ENCODE measurements at places on chromosomes 1 and 21.

- DNase-seq, result no peak
Measured at GRCh38 chr1:1554550-1554925, 14.1 kb upstream of the TMEM240 start.

- no peak for DNase-seq
Measured at GRCh38 chr1:21636029-21636428, 33.1 kb downstream of the RAP1GAP start.

DNA sequence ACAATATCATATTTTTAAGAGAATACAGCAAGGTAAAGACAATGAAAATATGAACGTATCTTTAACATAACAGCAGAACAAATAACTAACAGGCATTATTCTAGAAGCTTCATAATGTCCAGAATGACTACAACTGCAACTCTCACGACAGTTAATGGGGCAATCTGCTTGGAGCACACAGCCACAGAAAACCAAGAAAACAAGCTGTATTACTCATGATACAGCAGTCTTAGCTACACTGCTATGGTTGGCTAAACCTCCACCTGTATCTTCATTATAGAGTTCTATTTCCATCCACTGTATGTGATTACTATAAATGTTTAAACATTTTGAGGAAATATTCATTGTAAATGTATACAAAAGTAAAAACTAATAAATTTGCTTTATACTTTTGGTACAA is 139.9 kb downstream of the DPYD start:
- no peak for DNase-seq

DNA sequence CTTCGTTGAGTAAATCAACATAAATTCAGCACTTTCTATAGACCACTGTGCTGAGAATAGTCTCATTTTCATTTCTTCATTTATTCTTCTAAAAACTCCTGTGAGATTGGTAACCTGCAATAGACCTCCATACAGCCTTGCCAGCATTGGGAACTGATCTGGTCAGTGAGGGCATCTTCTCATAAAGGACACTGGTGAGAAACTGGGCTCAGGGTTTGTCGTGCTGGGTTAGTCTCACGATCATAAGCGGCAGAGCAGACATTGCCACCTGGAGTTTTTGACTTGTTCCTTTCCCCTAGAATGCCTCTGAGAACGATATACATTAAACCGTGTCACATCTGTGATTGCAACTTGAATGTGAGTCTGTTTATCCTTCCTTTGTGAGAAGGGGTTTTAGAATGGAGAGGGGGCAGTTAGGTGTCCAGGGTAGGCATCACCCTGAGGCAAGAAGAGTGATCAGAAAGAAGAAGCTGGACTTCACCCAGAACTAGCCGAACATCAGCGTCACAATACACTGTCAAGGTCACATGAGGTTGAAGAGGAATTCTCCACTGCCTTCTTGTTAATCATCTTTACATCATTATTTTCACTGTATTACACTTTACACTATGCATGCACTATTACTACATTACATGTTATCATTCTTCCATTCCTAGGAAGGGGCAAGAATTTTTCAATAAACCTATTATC is 1.4 kb upstream of the TTLL7 start:
- DNase-seq, result no peak

GRCh38 chr1:90671251-90671650 is 45.9 kb downstream of the BARHL2 start:
- DNase-seq, result no peak

DNA sequence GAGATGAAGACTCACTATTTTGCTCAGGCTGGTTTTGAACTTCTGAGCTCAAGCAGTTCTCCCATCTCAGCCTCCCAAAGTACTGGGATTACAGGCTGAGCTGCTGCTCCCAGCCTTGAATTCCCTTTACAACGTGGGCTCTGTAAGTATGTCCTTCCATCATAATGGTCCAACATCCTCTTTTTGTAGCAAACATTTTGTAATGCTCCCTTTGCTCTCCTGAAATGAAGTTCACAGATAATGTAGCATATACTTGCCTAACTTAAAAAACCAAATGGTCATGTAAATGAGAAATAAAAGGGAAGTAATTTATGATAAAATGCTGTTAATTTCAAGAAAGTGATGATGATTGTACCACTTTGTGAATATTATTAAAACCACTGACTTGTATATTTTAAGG is 30.5 kb upstream of the THEM4 start:
- no peak for DNase-seq

DNA sequence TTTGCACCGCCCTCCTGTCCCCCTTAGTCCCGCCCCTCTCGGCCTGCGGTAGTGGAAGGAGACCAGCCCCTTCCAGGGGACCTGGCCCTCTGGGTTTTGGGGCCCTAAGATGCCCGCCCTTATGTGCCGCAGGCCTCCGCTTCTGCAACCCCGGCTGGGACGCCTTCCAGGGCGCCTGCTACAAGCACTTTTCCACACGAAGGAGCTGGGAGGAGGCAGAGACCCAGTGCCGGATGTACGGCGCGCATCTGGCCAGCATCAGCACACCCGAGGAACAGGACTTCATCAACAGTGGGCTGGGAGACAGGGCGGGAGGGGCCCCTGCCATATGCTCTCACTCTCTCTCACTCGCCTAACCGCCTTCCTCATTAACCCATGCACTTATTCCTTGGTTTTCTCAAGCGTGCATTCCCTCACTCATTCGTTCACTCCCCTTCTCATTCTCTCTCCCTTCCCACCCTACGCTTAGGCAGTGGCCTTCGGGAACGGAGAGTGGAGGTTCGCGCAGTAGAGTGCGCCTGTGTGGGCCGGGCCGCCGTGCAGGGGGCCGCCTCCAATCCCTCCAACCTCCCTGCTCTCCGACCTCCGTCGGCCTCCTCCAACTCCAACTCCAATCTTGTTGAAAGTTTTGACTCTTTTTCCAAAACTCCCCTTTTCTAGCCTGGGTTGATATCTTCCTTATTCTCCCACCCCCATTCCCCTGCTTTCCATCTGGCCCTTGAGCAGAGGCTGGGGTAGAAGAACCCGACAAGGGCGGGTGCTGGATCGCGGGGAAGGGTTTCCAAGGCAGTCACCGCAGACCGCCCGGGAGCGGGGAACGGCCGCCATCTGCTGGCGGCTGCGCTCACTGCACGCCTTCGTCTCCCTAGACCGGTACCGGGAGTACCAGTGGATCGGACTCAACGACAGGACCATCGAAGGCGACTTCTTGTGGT is 15.2 kb downstream of the BCAN start:
- peak; percentile 79 for DNase-seq

DNA sequence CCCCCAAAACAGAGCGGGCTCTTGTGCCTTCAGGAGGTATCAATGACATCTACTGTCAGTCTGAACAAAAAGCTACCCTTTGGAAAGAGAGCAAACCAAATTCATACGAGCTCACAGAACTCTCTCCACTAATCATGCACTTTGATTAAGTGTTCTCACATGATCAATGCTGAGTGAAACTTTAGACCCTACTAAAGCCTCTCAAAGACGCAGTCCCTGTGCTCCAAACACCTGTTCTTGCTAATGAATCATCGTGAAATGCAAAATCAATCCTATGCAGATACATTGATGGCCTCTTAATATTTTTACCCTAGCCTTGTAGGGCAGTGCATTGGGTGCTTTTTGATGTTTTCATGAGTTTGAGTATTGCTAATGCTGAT is 113.4 kb downstream of the ZBTB18 start:
- no peak for DNase-seq

- no peak for DNase-seq
Measured at GRCh38 chr1:1756661-1757421, 21.4 kb downstream of the NADK start.

GRCh38 chr1:31957701-31958674 is 19.8 kb upstream of the PTP4A2 start:
- DNase-seq, result peak; percentile 59

DNA sequence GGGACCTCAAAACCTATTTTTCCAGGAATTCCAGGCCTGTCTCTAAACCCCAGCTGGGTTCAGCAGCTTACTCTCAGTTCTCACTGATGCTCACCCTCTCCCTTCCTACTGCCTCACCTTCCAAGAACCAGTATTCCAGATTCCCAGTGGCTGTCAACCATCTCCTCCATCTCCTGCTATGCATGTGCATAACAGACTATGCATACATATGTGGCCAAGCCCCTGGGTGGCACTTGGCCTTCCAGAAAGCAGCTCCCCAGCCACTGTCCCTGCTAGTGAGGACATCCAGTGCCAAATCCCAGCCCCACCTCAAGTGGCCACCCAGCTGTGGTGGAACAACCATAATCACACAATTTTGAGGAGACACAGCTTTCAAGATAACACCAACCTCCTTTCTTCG is 475.7 kb upstream of the PKN2 start:
- DNase-seq, result no peak

DNA sequence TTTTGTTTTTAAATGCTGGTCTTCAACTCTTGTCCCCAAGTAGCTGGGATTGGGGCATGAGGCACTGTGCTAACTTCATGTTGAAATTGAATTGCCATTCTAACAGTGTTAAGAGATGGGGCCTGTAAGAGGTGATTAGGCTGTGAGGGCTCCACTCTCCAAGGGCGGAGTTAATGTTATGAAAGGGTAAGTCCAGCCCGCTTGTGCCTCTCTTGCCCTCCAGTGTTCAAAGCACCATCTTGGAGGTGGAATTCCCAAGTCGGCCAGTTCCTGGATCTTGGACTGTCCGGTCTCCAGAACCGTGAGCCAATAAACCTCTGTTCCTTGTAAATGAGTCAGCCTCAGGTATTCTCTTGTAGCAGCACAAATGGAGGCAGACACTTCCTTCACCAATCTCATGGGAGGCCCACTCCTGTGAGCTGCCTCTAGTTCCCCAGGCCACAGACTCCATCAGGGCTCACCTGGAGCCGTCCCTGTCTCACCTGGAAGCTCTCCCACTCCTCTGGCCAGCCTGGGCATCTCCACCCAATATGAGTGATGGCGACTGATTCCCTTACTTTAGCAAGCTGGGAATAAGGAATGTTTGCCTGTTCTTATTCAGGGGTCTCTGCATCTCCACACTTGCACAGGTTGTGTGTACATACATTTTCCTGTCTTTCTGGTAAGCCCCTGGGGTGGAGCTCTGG is 15.5 kb downstream of the IBA57 start:
- no peak for DNase-seq

- DNase-seq, result no peak
Measured at GRCh38 chr1:81775510-81775909, 25.2 kb upstream of the ADGRL2 start.

DNA sequence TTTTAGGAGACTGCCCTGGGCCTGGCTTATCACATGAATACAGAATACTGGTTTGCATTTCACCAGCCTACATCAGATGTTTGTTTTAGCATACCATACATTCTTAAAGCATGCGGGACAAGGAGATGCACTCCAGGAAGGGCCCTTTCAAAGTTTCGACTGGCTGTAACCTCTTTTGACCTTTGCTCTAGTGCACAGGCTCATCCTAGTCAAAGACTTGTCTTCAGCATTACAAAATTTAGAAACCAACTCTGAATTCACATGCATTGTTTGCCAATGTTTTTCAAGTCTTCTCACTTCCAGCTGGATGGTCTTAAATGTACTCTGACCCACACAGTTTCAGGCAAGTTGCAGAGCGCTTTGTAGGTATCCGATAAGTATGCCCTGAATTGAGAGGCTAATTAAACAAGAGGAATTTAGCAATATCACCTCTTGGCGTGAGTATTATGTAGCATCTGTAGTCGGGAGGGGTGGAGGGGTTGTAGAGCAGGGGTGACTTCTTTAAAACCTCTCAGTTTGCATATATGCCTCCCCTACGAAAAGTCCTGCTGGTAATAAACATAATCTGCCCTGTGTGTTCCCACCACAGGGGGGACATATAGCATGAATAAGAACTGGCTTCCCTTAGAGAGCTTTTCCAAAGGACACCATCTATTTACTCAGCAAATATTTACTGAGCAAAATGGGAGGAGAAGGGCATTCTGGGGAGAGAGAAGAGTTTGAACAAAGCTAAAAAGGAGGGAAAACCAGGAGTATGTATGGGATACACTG is 24.4 kb upstream of the AHCYL1 start:
- no peak for DNase-seq

GRCh38 chr1:146021050-146021445 is 487 bp downstream of the HJV start:
- DNase-seq, result no peak

GRCh38 chr21:38269576-38269936 is 12.8 kb downstream of the KCNJ15 start:
- no peak for DNase-seq

- no peak for DNase-seq
Measured at GRCh38 chr1:121595089-121595488, 410.3 kb downstream of the SRGAP2C start.

DNA sequence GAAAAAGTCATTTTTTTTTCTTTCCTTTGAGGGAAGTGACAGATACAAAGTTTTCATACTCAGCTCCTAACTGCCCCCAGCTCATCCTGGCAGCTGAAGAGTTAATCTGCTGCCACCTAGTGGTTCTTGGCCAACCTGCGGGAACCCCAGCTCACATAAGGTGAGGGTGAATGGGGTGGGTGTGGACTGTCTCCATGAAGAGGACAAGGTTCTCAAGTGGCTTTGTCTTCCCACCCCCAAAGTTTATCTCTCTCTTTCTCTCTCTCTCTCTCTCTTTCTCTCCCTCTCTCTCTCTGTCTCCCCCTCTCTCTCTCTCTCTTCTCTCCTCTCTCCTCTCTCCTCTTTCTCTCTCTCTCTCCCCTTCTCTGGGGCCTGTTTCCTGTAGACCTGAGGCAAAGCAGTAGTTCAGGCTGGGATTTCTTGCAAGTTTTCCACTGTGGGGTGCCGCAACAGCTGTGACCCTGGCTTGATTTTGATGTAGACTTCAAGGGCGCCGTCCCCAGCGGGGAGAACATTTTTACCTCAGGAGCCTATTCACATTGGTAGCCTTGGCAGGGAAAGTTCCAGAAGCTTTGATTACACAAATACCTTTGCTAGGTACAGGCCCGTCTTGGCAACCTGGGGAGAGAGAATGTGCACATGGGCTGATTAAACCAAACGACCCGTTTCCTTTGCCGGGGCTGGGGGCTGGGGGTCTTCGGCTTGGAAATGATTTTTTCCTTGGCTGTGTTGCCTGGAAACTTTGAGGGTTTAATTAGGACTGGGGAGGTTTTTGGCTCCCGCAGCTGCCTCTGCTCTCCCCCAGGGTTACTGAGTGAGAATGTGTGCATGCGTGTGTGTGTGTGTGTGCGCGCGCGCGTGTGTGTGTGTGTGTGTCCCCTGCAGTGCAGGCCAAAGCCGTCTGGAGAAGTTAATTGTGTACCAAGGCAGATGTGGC is 135.9 kb downstream of the TM2D1 start:
- peak; percentile 58 for DNase-seq

GRCh38 chr1:204438628-204439027 is 27.0 kb upstream of the PPP1R15B start:
- peak; percentile 21 for DNase-seq

GRCh38 chr1:67088440-67088839 is 34.5 kb upstream of the SLC35D1 start:
- DNase-seq, result no peak

- no peak for DNase-seq
Measured at GRCh38 chr1:156070548-156070947, 9.6 kb downstream of the RAB25 start.
